NCI-H2107 (cell line): ENCODE measurements at places on chromosomes 7 and 10.

- no peak for DNase-seq
Observed at GRCh38 chr10:31397852-31398251, 78.8 kb downstream of the ZEB1 start.

DNA sequence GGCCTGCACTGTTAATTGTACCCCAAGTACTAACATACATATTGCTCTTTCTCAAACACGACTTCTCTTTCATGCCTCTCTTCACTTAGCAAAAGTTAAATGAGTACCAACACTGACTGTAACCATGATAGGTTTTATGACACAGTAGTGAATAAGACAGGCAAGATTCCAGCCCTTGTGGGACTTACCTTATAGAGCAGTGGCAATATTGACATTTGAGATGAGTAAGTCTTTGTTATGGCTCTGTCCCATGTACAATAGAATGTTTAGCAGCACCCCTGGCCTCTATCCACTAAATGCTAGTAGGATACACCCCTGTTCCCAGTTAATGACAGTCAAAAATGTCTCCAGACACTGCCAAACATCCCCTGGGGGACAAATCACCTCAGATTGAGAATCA, 11.9 kb upstream of the COL1A2 start:
- no peak for DNase-seq

GRCh38 chr7:121871188-121871587, 1.8 kb upstream of the PTPRZ1 start:
- no peak for DNase-seq

GRCh38 chr10:68566955-68567354, 6.8 kb downstream of the TET1 start:
- DNase-seq = no peak

DNA sequence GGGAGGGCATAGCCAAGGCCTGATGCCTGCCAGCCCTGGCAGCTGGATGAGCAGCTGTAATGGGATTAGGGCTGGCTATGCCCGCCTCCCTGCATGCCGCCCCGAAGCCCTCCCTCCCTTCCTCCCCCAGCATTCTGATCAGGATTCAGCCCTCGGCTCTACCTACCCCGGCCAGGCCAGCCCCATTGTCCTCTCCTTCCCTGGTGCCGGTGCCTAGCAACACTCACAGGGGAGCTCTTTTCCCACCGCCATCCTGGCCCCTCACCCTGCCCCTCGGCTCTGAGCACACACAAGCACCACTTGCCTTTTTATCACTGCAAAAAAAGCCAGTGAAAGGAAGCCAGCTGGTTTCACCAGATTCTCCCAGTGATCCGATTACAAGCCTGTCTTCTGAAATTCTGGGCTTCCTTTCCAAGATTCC, 9.0 kb upstream of the ADCYAP1R1 start:
- DNase-seq = no peak

DNA sequence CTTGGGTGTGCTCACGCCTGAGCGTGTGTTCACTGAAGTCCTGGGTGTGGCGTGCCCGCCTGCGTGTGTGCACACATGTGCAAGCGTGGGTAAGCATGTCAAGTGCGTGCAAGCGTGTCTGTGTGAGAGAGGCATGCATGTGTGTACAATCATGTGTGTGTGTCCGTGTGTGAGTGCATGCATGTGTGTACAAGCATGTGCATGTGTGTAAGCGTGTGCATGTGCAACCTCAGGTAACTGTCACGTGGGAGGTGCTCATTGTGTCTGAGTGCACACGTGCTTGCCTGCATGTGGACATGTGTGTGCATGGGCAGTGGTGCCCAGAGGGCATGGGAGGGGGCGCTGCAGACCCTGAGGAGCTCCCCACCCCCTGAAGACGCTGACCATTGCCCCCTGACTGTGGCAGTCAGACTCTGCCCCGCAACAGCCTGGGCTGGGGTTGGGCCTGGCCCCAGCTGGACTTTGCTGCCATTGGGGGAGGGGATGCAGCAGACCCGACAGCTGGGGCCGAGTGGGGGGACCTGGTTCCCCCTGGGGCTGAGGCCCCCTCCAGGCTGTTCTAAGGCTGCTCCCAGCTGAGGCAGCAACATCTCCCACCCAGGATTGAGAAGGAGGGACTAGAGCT, 88.1 kb downstream of the UNCX start:
- no peak for DNase-seq
